Activated T-cell treated with anti-CD3 and anti-CD28 coated beads for 4 hours (primary cell): ENCODE measurements at places on chromosomes 4 and X.

- DNase-seq = no peak
Observed at GRCh38 chr4:9916346-9916745, 105.0 kb downstream of the SLC2A9 start.

DNA sequence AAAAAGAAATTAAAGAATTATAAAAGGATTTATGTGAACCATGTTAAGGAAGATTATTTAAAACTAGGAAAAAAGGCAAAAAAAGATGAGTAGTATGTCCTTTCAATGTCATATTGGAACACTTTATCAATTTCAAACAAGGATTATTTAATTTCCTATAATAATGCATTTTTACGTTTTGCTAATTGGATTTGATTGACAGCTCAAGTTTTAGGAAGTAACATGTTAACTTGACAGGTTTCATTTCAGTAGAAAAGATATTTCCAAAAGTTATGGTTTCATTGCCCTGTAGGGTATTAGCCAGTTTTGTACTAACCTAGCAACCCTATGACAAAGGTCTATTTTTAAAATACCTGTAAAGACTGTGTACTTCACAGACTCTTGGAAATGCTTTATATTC, 379.6 kb upstream of the ZFP42 start:
- no peak for DNase-seq

DNA sequence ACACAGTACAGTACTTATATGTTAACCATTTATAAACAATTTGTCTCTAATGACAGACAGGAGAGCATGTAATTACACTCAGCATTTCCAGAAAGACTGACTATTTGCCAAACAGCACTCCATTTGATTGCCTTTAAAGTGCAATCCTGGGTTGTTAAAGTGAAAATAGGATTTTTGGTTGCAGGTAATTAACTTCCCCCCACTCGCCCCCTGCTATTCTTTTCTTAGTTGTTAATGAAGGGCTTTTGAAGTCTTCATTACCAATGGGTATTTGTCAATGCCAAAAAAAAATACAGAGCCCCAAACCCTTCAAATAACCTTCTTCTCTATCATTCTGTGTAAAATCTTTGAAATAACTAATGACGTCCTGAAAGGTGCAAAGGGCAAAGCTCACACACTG, 825.6 kb downstream of the STPG2 start:
- no peak for DNase-seq

DNA sequence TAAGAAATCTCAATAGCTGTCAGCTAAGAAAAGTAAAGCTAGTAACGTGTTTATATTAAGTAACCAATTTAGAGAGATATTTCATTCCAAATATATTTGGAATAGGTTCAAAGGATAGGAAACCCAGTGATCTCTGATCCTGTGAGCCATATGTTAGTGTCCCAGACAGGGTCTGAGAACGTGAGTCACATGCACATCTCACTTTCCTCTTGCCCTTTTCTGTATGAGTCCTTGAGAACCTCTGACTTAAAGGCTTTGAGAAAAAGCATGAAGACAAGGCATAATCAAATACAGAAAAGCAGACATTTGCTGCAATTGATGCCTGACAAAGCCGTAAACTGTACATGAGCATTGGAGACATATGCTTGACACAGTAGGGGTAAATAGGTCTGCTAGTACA, 655.1 kb upstream of the ADGRL3 start:
- no peak for DNase-seq

GRCh38 chr4:27720010-27720766, 859.5 kb downstream of the STIM2 start:
- DNase-seq = no peak

DNA sequence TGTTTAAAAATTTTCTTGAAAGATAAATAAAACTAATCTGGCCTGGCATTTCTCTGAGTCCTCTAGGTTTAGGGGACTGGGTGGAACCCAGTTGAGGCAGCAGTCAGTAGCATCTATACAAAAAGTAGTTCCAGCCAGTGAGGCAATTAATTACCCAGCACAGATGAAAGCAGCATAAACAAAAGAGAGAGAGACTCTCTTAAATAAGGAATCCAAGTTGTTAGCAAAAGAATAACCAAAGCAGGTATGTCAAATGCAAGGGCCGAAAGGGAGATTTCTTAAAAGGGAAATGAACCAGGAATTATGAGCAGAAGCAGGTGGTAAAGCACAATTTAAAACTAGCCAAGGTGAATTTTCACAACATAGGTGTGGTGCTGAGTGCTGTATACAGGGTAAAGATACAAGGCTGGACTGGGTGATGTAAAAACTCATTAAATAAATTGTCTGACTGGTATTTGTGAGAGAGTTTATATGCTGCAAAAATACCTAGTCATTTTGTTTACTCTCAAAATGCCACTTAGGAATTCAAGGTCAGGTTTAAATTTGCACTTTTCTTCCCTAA, 94.6 kb upstream of the GALNT7 start:
- no peak for DNase-seq

GRCh38 chrX:108126661-108127060, 35.1 kb downstream of the ATG4A start:
- DNase-seq = no peak

GRCh38 chr4:56427179-56427578, 8.2 kb downstream of the PPAT start:
- no peak for DNase-seq

- DNase-seq = no peak
Observed at GRCh38 chr4:53586121-53586816, 5.0 kb downstream of the LNX1 start.

- DNase-seq = no peak
Observed at GRCh38 chr4:151322570-151322969, 2.8 kb downstream of the SH3D19 start.

DNA sequence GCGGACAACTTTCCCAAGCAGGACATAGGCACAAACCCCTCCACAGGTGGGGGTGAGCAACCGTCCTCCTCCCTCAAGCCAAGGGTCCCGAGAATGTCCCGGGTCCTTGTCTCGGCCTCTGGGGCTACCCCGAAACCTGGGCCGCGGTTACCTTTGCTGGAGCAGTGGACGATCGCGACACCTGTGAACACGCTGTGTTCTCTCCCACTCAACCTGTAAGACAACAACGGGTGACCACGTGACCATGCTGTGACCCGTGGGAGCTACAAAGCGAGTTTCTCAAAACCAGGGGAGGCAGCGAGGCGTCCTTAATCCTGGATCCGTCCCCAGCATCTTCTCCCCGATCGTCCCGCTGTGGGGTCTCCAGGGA, 17.9 kb downstream of the ASMTL start:
- no peak for DNase-seq

GRCh38 chrX:103439161-103439560, 62.8 kb downstream of the BEX3 start:
- DNase-seq = no peak

DNA sequence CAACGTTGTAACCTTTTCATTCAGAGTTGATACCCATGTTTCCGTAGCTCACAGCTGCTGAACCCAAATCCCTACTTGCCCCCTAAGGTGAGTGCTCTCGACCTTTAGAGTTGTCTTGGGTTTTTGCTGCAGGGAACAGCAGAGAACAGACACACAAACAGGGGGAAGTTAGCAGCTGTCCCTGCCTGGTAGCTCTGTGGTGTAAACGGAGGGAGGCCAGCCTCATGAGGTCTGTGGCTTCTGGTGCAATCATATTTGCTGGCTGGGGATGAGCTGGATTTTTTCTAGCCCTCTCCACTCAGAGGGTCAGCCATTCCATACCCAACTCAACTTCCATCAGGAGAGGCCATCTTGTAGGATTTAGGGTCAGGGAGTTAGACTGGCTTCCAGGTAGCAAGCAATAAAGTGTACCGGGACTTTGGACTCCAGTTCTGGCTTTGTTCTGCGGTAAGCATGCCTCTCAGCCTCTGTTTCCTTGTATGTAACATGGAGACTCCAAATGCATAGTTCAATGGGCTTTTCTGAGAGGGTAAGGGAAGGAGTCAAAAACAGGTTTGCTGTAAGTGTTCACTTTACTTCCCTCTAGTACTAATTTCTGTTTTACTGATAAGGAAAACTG, 218.9 kb downstream of the MID1IP1 start:
- no peak for DNase-seq

- DNase-seq = no peak
Observed at GRCh38 chr4:6087669-6088341, 69.6 kb upstream of the C4orf50 start.

GRCh38 chrX:24493740-24494581, 28.9 kb downstream of the PDK3 start:
- DNase-seq = no peak
